ENCODE measurements at places on chromosomes 7 and 10.

DNA sequence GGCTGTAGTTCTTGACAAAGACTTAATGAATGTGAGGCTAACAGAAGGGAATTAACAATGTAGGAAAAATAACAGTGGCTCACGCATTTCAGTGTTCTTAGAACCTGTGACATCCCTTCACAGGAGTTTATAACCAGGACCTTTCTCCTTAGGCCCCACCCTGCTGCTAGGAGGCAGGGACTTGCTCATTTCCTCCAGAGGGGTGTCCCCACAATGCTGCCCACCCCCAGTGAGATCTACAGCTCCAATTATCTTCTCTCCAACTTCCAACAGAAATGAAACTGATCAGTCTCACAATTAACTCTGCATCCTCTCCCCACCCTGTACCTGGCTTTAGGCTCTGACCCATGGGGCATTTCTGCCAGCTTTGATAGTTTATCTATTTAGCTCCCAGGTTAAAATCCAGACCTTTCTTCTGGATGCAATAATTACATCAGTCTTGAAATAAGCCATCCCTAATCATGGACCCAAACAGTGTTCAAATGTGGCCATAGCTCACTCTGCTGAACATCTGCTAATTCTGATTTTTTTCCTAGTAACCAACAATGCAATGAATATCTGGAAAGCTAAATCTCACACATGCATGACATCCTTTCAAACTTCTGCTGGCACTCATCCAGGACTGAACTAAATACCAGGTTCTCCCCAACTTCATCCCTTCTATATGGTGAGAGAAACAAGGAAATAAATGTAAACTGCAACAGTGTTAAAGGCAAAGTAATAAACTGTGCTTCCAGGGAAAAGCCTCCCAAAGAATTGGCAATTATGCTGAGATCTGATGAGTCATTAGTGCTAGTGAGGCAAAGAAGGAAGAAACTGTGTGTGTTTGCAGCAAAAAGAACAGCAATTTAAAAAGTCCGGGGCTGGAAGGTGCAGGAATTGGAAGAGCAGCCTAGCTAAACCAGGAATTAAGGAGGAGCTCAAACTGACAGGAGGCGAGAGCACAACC is 64.6 kb downstream of the HERPUD2 start:
- no peak for DNase-seq

DNA sequence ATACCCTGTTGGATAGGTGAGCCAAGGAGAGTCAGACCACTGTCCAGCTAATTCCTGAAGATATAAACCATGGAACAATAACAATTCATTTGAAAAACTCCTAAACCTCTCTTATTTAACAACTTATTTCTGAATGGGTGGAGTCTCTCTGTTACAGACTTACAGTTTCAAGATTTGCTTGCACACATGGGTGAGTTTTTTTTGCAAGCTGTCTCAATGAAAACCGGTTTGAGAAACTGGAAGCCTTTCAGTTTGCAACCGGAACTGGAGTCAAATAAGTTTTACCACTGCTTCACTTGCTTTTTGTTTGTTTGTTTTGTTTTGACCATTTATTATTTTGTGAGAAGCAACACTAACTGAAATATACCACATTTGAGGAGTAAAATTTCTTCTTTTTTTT is 243.8 kb downstream of the MTERF1 start:
- no peak for DNase-seq

- DNase-seq, result no peak
Observed at GRCh38 chr7:100111914-100112313, 7.2 kb downstream of the TAF6 start.

DNA sequence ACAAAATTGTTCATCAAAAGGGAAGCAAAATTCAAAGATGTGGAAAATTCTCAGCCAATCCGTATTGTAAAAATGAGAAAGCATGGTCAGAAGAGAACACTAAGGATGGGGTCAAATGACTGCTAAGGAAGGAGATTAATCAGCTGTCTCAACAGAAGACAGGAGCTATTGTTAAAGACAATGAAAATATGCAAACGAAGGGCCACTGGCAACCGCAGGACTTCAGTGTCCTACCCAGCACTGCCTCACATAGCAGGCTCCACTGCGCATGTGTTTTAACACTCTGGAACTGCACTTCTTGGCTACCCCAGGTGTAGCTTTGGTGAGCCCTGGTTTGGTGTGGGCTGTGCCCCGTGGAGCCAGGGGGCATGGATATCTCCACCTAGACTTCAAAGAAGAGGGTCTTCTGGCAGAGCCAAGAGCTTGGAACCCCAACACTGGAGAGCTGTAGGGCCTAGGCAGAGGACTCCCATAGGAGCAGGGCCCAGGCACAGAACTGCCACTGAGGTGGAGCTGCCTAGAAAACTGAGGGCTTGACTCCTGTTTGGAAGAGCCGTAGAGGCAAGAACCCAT is 176.2 kb upstream of the GDF10 start:
- DNase-seq, result no peak

- no peak for DNase-seq
Observed at GRCh38 chr10:71711052-71711623, 8.4 kb downstream of the C10orf105 start.

DNA sequence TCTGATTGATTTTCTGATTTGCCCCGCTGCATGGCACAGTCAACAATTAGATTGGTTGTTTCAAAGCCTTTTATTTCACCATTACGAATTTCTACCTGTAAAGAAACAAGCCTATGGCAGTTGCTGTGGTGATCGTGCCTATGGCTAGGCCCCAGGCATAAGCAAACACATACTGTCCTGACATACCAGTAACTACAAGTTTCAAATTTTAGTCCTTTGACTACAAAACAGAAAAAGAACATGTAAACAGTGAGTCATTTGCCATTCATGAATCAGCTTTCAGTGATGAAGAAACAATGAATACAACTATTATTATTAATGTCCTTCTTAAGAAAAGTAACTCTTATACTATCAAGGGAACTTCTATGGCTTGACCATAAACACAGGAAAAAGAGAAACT is 168.0 kb upstream of the LRRN3 start:
- no peak for DNase-seq

GRCh38 chr7:137891016-137891655 is 44.4 kb upstream of the DGKI start:
- no peak for DNase-seq

GRCh38 chr10:70585578-70586169 is 16.9 kb downstream of the PRF1 start:
- DNase-seq, result no peak

DNA sequence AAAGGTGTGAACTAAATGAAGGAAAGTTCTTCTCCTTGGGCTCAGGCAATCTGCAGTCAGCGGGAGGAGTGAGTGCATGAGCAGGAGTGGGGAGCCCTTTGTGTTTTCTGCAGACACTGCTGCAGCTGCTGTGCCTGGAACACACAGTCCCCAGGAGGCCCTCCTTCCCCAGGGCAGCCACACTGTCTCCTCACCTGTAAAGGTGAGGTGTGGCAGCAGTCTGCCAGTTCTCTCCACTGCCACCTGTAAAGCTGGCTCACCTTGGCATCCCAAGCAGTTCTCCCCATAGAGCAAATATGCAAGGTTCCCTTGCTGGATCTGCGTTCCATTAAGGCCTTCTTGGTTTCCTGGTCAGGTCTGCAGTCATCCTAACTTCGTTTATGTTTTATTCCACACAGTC is 5.2 kb upstream of the VWC2 start:
- DNase-seq, result no peak

GRCh38 chr7:48175019-48175418 is 3.8 kb downstream of the ABCA13 start:
- no peak for DNase-seq

GRCh38 chr10:80171248-80171660 is 34.1 kb downstream of the ANXA11 start:
- DNase-seq, result no peak

DNA sequence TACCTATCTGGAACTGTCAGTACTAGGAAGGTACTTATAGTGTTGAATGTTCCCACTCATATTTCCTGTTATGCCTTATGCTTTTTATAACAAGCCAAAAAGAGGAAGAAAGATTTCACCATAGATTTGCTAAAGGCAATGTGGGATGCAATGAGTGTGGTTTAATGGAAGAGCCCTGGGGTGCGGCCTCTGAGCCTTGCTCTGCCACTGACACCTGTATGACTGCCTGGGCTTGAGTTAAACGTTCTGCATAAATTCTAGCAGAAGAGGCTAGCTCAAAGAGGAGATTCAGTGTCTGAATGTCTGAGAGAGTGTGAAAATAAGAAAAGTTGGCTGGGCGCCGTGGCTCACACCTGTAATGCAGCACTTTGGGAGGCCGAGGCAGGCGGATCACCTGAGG is 143.8 kb downstream of the TPST1 start:
- no peak for DNase-seq

GRCh38 chr10:18204039-18204835 is 64.0 kb downstream of the CACNB2 start:
- DNase-seq, result no peak

GRCh38 chr10:132721725-132722124 is 64.2 kb downstream of the NKX6-2 start:
- DNase-seq, result no peak

DNA sequence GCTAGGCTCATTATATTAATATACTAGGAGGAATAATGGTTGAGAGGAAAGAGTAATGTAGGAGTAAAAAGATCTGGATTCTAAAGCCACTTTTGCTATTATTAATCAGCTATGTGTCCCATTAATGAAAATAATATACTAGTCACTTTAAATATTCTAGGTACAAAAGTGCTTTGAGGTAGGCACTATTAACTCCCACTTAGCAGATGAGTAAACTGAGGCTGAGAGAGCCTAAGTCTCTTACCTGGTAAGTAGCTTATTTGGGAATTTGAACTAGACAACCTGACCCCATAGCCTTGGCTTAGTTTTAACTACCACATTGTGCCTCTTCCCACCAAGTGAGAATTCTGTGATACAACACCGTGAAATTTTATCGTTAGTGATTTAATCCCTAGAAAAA is 6.0 kb downstream of the ARMC10 start:
- DNase-seq, result no peak

- peak; percentile 41 for DNase-seq
Observed at GRCh38 chr7:28956608-28957063, 1.5 kb downstream of the TRIL start.

DNA sequence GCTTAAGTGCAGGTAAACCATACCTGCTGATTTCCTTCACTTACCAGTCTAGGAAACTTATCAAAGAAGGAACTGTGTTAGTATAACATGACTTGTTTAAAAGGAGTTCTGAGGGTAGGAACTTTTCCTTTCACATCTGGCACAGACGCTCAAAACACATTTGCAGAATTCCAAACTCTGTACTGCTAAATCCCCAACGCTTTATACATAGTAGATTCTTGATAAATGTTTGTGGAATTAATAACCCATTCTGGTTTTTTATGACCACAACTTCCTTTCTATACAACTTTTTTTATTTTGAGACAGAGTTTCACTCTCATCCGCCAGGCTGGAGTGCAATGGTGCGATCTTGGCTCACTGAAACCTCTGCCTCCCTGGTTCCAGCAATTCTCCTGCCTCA is 7.7 kb upstream of the TRUB1 start:
- no peak for DNase-seq

DNA sequence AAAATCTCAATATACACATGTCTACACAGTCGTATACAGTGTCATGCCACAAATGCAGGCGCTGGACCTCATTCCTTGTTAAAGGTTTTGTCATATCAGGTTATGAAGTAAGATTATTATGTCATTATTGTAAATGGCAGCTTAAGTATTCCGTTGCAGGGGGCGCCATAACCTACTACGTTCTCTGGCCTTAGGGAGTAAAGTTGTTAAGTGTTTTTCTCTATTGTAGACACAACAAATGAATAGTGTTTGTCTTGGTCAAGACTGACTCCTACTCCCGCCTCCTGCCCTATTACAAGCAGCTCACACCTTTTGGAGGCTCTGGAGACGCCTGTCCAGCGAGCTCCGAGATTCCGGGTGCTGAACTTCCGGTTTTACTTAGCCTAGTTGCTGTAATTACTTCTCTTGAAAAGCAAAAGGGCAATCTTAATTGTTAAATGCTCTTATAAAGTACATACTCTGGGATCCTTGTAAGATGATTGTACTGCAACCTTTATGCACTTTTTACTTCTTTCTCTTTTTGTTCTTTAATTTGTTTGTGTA is 994 bp downstream of the GATAD1 start:
- DNase-seq, result peak; percentile 79

- DNase-seq, result no peak
Observed at GRCh38 chr7:20797462-20798080, 10.9 kb upstream of the SP8 start.

DNA sequence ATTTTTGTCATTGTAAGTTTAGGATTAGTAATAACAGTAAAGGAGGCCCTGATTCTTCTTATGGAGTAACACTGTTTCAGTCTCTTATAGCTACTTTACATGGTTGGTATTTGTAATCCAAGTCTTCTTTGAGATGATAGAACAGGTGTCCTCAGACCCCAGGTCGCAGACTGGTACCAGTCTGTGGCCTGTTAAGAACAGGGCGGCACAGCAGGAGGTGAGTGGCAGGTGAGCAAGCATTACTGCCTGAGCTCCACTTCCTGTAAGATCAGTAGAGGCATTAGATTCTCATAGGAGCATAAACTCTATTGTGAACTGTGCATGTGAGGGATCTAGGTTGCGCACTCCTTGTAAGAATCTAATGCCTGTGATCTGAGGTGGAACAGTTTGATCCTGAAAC is 77.3 kb downstream of the STK31 start:
- DNase-seq, result no peak

GRCh38 chr10:11297136-11297535 is 279.5 kb downstream of the CELF2 start:
- DNase-seq, result no peak
